ENCODE measurements at places on chromosomes 6 and 20.

- no peak for DNase-seq
These were observed 18.7 kb downstream of the DIDO1 start for GRCh38 chr20:62907384-62908317.

DNA sequence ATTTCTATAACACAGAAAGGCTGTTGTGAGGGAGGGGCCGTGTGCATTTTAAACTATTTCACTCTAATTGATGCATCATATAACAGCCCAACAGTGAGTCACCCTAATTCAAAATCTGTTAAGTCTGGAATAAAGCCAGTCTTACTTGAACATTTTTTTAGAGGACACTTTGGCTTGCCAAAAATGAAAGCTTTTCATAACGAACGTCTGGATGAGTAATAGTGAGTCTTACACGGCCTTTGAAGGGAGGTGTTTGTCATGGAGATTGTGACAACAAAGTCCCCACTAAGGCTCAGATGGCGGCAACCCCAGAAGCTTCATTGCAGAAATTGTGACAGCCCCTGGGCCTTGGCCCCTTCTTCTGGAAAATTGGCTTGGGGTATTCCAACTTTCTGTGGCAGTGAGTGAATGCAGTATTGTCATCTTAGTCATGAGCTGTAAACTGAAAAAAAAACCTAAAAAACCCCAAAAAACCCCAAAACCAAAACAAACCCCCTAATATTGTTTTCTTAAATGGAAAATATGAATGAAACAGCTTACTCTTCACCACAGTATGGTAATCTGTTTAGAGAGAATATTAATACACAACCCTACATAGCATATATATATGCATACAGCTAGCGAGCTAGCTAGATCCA, 92.6 kb upstream of the CLDN20 start:
- DNase-seq: peak; percentile 56

GRCh38 chr6:75935473-75935793, 137.0 kb downstream of the IMPG1 start:
- DNase-seq: no peak

DNA sequence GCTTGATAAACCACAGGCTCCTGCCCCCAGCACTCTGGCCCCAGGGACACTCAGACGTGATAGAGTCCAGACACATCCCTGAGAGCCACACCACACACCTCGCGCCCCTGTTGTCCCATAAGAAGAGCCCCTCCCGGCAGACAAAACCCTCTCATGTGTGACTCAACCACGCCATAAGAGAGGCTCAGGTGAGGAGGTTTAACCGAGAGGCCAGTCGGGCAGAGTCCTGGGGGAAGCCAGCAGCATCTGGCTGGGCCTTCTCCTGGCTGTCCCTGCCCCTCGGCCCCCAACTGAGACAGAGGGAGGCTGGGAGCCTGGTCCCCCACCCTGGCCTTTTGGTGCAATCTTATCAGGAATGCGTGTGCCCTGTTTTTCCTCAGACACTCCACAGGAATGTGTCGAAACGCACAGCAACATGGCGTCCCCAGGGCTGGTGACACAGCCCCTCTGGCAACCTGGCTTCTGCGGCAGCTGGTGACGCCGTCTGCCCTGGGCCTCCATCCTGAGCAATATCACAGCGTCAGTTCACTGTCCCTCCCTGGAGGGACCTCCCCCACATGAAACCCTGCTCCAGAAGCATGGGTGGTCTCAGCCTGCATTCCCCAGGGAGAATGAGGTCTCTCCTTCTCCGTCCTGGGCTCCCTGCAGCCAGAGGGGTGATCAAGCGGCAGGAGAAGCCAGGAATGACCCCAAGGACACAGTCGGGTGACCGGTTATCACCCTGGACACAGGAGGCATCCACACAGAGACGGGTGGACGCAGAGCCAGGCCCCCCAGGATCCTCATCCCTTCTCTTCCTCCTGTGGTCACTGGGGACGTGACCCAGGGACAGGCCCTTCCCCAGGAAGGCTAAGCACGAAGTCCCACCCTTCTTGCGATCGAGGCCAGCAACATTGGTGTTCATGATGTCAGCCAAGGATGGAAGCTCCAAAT, 156.6 kb upstream of the AFDN start:
- no peak for DNase-seq

- no peak for DNase-seq
These were observed 64.2 kb upstream of the GGTLC1 start for GRCh38 chr20:24052599-24053275.

- DNase-seq: no peak
These were observed 66.3 kb upstream of the FBXL4 start for GRCh38 chr6:99014061-99014460.

GRCh38 chr6:45667766-45668165, 290.0 kb upstream of the SUPT3H start:
- DNase-seq: no peak

DNA sequence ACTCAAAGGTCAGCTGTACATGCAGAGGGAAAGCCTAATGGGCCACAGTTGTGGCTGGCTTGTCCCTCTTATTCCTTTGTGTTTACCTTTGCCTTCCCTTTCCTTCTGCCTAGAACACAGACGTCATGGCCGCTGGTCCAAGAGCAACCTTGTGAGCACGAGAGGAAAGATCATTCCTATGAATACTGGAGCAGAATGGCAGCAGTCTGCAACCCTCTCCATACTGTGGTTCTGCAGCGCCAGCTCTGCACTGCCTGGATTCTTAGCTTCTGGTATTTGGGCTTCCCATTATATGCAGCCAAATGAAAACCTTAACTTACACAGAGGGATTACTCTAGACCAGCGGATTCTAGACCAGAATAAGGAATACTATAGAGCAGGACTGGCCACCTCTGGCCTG, 12.4 kb downstream of the TBC1D7 start:
- no peak for DNase-seq

GRCh38 chr6:145306489-145306888, 428.8 kb downstream of the EPM2A start:
- no peak for DNase-seq

DNA sequence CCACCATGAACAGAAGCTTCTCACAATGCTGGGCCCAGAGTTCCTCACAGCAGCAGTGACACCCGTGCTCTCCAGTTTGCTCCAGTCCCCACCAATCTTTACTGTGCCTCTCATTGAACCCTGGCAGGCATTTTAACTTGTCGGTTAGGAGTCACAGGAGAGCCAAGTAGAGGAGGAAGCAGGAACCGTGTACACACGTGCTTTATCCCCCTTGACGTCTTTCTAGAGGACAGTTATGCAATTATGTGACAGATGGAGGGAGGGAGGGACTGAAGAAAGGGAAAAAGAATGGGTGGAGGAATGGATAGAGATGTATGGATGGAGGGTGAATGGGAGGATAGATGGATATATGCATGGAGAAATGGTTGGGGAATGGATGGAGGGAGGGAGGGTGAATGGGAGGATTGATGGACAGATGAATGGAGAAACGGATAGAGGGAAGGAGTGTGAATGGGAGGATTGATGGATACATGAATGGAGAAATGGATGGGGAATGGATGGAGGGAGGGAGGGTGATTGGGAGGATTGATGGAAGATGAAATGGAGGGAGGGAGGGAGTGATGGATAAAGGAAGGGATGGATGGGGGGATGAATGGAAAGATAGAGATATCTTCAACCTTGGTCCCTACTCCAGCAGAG, 26.0 kb downstream of the RBM38 start:
- no peak for DNase-seq

GRCh38 chr6:15484140-15484539, 178.7 kb downstream of the DTNBP1 start:
- DNase-seq: no peak

DNA sequence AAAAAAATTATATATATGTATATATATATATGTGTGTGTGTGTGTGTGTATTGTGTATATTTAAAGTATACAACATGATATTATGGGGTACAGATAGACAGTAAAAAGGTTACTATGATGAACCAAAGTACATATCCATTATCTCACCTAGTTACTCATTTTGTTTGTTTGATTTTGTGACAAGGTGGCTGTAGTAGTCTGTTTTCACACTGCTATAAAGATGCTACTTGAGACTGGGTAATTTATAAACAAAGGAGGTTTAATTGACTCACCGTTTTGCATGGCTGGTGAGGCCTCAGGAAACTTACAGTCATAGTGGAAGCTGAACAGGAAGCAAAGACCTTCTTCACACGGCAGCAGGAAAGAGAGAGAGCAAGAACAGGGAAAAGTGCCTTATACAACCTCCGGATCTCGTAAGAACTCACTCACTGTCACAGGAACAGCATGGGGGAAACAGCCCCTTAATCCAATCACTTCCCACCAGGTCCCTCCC, 30.2 kb upstream of the DACT2 start:
- no peak for DNase-seq

DNA sequence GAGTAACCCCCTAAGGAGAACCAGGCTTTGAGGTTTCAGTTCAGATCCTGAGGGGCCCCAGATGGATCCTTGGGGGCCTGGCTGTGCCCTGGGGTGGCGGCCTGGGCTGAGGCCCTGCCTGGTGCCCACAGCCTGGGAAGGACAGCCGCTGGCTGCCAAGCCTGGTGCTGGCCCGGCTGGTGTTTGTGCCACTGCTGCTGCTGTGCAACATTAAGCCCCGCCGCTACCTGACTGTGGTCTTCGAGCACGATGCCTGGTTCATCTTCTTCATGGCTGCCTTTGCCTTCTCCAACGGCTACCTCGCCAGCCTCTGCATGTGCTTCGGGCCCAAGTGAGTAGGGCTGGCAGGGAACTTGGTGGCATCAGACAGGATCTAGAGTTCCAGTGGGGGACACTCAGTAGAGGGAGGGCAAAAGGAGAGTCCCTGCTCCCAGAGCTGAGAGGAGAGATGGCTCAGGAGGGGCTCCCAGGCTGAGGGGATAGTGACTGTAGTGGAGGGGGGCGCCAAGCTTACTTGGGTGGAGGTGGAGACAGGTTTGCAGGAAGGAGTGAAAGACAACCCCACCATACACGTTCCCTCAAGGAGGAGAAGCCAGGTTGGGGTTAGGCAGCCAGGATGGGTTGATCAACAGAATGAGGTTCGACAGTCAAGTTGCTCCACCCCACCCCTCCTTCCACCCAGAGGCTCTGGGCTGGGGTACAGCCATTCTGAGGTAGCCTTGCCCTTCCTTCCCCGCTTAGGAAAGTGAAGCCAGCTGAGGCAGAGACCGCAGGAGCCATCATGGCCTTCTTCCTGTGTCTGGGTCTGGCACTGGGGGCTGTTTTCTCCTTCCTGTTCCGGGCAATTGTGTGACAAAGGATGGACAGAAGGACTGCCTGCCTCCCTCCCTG, 9.5 kb downstream of the SLC29A1 start:
- no peak for DNase-seq

- DNase-seq: no peak
These were observed 307.2 kb downstream of the FRK start for GRCh38 chr6:115753446-115753845.

DNA sequence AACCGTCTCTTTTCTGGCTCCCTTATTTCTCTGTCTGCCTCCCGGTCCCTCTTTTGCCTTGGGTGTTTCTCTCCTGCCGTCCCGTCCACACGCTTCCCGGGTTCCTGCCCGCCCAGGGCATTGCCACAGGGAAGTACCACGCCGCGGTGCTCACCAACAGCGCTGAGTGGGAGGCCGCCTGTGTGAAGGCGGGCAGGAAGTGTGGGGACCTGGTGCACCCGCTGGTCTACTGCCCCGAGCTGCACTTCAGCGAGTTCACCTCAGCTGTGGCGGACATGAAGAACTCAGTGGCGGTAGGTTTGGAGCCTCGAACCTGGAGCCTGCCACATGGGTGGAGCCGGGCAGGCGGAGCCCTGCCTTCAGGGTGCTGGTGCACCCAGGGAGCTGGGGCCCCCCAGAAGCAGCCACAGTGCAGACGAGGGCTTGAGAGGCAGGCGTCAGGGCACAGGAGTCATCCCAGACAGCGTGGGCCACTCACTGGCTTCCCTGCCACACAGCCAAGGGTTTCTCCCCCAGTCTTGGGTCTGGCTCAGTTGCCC, 21.3 kb downstream of the NPEPL1 start:
- DNase-seq: no peak

- no peak for DNase-seq
These were observed 138.5 kb upstream of the UST start for GRCh38 chr6:148608199-148608951.

- DNase-seq: no peak
These were observed 141.3 kb downstream of the FUT9 start for GRCh38 chr6:96157018-96157565.

GRCh38 chr6:13722880-13723279, 11.2 kb upstream of the RANBP9 start:
- no peak for DNase-seq

GRCh38 chr20:18637224-18637623, 49.4 kb downstream of the DTD1 start:
- no peak for DNase-seq

DNA sequence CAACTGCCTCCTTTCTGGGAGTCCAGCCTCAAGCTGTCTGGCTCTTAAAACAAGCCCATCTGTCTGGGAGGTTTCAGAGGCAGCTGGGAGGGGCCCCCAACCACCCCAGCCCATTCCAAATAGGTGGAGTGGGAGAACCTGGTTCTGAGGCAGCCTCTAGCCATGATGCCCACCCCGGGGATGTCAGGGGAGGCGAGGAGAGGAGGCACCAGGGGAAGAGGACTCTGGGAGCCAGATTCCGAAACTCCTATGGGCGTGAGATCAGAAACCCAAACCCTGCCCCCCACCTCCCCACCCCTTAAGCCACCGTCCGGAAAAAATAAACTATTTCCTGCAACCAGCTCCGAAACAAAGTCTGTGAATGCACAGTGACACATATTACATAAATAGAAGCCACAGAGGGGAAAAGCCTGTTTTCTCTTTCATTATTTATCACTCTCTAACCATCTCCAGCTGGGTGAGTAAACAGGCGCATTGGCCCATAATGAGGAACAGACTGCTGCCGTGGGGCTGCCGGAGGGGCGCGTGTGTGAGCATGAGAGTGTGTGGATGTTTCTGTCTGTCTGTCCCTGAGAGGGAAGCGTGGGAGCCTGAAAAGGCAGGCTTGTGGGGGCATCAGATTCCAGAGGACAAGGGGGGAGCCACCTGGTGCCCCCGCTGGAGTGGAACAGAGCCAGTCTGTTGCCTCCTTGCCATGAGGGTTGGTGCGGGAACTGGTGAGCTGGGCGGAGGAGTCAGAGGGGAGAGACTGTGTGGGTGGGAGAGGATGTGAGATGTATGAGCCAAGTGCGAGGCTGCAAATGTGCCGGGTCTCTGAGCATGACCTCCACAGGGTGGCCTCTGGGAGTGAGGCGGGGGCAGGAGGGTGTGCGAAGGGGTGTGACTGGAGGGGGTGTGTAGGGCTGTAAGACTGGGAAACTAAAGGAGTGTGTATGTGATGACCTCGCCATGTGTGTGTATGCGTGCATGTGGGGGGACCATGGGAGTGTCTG, 14.3 kb upstream of the FOXP4 start:
- DNase-seq: peak; percentile 69

- DNase-seq: peak; percentile 17
These were observed 25.4 kb upstream of the ASIP start for GRCh38 chr20:34215711-34216381.
